ENCODE measurements at places on chromosomes 3 and 15.

DNA sequence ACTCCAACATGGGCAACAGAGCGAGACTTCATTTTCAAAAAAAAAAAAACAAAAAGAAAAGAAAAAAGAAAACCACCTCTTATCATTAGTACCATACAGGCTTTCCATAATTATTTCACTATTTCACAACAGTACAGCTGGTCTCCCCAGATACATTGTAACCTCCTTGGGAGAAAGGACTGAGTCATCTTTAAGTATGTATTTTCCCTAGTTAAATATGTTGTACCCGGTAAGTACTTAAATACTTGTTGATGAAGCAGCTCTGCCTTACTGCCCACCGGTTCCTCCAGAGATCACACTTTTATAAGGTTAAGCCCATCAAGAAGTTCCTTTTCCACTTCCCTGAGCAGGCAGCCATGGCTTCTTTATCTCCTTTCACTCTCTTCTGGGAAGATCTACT, 789.5 kb upstream of the CFAP20DC start:
- DNase-seq = no peak

GRCh38 chr15:82698711-82699345, 10.8 kb downstream of the AP3B2 start:
- DNase-seq = no peak

DNA sequence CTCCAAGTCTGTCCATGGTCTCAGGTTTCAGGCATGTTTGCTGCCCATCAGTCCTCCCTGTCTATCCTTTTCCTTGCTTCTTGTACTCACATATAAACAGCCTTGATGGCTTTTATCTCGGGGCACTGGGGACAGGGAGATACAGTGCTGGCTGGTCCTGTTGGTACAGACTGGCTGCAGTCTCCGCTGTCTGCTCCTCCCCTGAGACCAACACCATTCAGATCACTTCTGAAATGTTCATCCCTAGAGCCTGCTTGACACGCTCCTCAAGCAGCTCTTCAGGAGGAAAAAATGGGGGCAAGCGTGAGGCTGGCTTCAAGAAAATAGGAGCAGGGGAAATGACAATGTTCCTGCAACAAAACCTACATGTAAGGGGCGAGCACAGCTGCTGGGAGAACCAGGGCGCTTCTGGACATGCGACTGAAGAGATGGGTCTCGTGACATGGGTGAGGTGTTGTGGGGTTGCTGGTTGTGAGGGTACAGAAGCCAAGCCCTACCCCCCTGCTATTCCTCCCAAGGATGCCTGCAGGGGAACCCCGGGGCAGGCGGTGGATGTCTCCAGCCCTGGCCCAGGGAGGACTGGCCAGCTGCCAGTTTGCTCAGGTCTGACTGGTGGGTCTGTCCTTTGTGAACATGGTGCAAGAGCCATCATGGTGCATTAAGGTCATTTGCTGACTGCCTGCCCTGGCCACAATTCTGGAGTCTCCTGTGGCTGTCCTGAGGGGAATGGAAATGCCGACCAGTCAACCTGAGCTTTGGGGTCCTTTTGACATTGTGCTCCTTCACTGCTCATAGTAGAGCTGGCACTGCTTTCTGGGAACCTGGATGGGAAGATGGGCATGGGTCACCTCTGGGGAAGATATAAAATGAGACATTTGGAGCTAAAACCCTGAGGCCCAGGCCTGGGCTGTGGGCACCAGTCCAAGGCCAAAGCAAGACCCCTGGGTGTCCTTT, 40.1 kb downstream of the KY start:
- DNase-seq = no peak

- no peak for DNase-seq
Observed at GRCh38 chr3:180523040-180523439, 78.9 kb upstream of the TTC14 start.

DNA sequence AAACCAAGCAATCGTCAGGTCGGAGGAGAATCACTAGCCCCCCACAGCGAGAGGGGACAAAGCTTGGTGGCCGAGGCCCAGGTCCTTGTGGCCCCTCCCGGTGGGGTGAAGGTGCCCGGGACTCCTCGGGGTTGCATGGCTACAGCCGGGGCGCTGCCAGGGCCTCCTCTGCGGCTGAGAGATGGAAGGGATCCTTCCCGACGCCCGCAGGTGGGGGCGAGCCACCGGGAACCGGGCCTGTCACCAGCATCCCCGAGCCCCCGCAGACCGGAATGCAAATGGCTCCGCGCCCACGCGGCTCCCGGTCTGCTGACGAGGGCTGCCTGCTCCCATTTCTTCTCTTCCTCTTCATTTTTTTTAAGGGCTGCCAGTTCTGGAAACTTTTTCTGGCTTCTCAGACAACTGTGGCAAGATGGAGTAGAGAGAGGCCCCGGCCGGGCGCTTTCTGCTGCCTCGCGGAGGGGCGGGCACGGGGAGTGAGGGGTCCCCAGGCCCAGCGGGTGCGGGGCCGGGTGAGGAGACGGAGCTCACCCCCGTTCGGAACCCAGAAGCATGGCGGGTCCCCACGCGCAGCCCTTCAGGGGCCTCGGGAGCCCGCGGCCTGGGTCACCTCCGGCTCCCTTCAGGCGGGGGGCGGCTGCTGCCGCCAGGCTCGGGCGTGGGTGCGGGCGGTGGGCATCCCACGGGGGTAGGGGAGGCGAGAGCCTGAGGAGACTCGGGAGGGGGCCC, 27.5 kb downstream of the MELTF start:
- no peak for DNase-seq

- DNase-seq = no peak
Observed at GRCh38 chr3:135556174-135556573, 409.4 kb upstream of the PPP2R3A start.

DNA sequence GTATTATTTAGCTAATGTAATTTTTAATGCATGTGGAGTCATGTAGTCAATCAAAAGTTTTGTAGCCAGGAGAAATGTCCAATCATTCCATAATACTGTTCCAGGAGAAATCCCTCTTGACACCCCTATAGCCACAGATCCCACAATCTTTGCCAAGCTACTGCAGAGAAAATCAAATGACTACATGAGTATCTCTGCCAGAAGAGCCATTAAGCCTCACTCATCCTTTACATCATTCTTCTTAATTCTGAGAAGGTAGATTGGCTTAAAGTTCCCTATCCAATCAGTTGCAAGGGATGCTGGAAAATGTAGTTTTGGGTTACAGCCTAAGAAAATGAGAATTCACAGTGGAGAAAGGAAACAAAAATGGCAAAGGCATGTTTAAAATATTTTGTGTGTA, 502.1 kb downstream of the ZBBX start:
- DNase-seq = no peak

GRCh38 chr3:170040418-170040817, 2.6 kb downstream of the GPR160 start:
- no peak for DNase-seq

DNA sequence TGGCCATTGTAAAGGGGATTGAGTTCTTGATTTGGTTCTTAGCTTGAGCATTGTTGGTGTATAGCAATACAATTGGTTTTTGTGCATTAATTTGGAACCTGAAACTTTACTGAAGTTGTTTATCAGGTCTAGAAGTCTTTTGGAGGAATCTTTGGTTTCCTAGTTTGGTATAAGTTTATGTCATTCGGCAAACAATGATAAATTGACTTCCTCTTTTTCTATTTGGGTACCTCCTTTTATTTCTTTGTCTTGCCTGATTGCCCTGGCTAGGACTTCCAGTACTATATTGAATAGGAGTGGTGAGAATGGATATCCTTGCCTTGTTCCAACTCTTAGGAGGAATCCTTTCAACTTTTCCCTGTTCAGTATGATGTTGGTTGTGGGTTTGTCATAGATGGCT, 32.1 kb downstream of the SPESP1 start:
- no peak for DNase-seq

- no peak for DNase-seq
Observed at GRCh38 chr3:29004885-29005599, 275.8 kb upstream of the RBMS3 start.

GRCh38 chr15:58952751-58953150, 19.3 kb upstream of the SLTM start:
- DNase-seq = no peak

DNA sequence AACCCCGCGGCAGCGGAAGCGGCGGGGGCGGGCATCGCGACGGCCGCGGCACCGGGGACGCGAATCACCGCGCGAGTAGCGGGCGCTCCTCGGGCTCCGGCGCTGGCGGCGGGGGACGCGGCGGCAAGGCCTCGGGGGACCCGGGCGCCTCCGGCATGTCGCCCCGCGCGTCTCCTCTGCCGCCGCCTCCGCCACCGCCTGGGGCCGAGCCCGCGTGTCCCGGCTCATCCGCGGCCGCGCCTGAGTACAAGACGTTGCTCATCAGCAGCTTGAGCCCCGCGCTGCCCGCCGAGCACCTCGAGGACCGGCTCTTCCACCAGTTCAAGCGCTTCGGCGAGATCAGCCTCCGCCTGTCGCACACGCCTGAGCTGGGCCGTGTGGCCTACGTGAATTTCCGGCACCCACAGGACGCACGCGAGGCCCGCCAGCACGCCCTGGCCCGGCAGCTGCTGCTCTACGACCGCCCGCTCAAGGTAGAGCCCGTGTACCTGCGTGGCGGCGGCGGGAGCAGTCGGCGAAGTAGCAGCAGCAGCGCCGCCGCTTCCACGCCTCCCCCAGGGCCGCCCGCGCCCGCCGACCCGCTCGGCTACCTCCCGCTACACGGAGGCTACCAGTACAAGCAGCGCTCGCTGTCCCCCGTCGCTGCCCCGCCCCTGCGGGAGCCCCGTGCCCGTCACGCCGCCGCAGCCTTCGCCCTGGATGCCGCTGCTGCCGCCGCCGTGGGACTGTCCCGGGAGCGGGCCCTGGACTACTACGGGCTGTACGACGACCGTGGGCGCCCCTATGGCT, 675 bp downstream of the RBM15B start:
- no peak for DNase-seq

DNA sequence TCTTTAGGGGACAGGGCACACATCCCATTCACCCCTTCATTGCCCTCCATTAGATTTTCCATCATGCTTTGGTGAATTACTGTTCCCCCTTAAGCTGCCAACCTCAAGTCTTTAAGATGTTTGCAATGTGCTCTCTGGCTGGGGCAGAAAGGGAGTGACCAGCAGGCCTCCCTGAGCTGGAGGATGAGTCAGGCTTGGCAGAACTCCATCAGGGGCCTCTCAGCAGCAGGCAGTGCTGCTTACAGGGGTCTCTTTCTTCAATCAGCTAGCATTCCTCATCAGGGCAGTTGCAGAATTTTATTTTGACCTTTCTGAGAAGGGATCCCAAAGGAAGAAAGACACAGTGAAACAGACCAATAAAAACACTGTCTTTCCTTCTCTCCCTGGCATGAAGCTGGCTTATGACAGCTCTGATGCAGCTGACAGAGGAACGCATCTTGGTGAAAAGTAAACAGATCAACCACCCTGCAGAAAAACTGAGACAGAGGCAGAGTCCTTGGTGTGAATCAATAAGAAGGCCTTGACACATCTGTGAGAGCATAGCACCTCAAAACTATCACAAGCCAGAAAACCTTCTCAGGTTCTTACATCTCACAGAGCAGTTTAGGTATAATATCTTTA, 88.7 kb upstream of the MRPL3 start:
- no peak for DNase-seq

GRCh38 chr15:78425643-78426042, 12.4 kb upstream of the IREB2 start:
- DNase-seq = no peak

DNA sequence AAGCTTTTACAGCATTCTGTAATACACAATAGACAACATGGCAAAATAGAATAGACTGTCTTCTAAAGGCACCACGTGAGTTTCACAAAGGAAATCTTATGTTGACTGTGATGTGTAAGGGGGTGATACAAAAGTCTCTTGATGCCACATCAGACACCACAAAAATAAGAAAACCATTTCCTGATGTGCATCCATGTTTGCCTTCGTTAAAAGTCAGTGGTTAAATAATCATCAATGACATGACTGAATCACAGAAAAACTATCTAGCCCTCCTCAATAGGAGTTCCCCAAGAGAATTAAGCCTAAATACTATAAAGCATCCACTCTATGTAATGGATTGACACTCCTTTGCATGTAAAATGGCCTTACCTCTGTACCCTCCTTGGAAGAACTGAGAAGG, 198.6 kb upstream of the SLC2A2 start:
- no peak for DNase-seq

GRCh38 chr3:150899141-150899540, 6.1 kb downstream of the MINDY4B start:
- no peak for DNase-seq

DNA sequence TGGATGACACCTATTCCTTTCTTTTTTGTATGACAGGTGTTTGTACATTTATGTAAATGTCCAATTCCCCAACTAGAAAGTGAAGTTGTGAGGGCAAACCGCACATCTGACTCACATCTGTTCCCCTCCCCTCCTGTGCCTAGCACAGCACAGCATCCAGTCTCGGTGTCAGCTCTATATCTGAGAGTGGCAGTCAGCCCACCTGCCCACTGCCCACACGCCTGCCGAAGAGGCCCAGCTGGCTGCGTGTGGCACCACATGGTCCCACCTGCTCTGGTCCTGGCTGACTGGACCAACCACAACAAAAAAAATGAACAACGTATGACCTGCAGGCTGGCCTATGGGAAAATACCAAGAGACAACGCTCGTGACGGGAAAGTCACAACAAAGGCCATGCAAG, 62.8 kb downstream of the XXYLT1 start:
- no peak for DNase-seq

GRCh38 chr3:184688251-184688881, 23.5 kb downstream of the MAGEF1 start:
- no peak for DNase-seq

- no peak for DNase-seq
Observed at GRCh38 chr3:139561959-139562676, 22.6 kb upstream of the RBP1 start.

DNA sequence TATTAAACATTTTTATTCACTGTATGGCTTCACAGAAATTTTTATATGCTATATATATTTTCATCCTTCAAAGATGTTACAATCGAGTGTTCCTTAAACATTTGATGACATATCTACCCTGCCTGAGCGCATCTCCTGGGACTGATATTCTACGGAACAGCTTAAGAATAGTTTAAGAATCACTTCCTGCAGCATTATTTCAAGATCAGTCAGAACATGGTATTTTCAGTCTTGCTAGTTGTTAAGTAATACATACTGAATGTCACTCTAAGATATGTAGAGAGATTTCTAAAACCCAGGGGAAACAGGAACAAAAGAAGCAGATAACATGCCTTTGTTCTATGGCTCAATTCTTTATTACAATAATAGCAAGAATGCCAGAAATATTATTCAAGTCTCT, 8.7 kb downstream of the COL8A1 start:
- no peak for DNase-seq

DNA sequence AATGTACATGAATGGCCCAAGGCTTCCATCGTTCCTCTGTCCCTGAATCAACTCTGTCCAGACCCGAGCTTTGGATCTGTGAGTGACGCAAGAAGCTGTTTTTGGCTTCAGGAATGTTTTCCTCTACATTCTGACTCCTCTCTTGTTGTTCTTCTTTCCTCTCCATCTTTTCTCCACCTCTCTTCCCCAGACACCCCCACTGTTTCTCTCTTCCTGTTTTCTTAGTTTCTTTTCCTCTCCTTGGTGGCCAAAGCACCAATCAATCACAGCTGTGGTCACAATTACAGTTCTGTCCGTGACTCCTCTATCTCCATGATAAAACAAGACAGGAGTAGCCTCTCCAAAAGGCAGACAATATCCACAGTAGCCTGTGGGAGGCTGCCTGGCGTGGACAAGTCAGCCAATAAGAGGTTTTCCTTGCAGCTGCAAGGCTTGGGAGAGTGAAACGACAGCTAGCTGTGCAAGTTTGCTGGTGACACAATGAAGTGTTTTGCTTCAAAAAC, 4.9 kb upstream of the TMEM212 start:
- DNase-seq = no peak

- DNase-seq = no peak
Observed at GRCh38 chr3:51394541-51394940, 3.5 kb downstream of the RBM15B start.

GRCh38 chr3:71693641-71694040, 31.6 kb downstream of the EIF4E3 start:
- no peak for DNase-seq

- no peak for DNase-seq
Observed at GRCh38 chr15:83153288-83153687, 45.8 kb downstream of the TM6SF1 start.
